ENCODE measurements at places on chromosomes 16 and 17.

GRCh38 chr17:9729735-9730420 lies 61.5 kb downstream of the DHRS7C start:
- no peak for DNase-seq

DNA sequence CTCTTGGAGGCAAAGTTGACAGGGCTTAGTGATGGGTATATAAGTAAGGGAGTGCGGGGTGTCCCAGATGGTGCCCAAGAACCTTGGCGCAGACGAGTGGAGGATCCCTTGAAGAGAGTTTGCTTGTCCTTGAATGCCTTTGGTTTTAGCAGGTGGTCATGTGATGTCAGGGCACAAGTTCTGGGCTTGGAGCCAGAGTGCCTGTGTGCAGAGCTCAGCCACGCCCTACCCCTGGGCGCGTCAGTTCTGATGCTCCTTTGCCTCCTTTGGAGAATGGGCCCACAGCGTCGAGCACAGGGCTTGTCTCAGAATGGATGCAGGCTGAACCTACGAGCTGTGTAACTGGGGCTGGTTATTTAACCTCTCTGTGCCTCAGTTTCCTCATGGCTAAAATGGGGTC lies 412.2 kb upstream of the EEF2KMT start:
- DNase-seq, result no peak

DNA sequence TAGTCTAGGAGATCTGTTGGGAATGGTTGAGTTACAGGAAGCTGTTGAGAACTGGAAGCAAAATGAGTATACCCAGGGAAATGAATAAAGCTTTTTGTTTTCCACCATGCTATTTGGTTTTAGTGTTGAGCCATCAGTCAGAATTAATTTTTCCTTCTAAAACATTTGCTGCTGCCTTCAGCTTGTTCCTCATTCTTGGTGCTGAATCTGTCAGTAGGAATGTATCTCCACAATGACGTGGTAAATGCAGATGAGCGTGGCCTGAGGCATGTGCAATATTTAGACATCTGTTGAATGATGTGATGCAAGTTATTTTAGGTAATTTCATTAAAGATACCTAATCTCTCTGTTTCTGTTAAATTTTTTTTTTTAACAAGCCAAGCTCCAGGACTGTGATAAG lies 10.9 kb downstream of the HAPSTR1 start:
- no peak for DNase-seq

- DNase-seq, result no peak
These were observed 1.3 kb downstream of the KRT24 start for GRCh38 chr17:40702271-40702670.

DNA sequence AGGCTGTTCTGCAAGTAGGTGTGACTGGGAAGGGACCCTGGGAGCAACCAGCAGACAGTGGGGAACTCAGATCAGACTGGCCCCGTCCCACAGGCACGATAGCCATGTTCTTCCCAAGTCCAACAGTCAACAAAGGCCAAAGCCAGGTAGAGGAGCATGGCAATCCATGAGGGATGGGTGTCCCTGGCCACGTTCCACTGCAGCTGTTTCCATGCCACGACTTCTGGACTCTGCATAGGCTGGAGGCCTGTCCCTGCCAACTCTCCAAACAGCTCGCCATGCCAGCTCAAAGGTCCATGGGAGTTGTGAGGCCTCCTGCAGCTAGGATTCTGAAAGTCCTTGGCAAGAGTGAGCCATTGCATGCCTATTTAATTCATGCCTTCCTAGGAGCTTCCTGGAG lies 459.8 kb downstream of the CDH8 start:
- no peak for DNase-seq

DNA sequence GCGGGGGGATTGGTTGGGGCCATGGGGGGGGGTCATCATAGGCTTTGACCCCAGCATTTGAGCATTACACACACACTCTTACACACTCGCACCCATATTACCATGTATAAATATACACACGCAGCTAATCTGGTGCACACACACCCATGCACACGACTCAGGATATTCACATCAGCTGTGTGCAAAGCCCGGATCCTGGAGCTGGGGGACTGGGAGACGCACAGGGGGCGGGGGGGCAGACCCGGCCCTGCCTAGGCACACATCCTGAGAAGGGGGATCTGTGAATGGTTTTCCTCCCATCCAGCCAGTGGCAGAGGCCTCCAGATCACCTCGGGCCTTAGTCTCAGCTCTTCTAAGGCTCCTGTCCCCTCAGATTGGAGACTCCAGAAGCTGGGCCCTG lies 5.6 kb downstream of the ASGR2 start:
- DNase-seq, result no peak

DNA sequence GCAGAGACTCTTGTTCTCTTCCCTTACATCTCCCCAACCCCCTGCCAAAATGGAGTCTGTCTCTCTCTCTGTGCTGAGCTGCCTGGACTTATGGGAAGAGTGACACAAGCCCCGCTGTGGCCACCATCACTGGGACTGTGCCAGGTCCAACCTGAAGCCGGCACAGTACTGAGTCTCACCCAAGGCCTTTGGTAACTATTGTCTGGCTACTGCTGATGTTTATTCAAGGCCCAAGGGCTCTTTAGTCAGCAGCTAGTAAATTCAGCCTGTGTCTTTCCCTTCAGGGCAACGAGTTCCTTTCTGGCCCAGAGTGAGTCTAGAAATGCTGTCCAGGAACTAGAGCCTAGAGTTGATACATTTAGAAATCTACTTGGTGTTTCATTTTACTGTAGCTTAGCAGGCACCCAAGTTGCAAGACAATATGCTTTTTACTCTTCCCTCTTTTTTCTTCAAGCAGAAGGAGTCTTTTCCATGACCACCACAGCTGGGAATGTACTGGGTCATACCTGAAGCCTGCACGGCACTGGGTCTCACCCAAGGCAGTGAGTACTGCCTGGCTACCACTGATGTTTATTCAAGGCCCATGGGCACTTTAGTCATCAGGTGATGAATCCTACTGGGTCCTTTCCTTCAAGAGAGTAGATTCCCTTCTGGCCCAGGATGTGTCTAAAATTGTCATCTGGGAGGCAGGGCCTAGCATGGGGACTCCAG lies 17.7 kb downstream of the EFCAB5 start:
- DNase-seq, result no peak

- DNase-seq, result no peak
These were observed 29.2 kb upstream of the CBFA2T3 start for GRCh38 chr16:89006036-89006752.

DNA sequence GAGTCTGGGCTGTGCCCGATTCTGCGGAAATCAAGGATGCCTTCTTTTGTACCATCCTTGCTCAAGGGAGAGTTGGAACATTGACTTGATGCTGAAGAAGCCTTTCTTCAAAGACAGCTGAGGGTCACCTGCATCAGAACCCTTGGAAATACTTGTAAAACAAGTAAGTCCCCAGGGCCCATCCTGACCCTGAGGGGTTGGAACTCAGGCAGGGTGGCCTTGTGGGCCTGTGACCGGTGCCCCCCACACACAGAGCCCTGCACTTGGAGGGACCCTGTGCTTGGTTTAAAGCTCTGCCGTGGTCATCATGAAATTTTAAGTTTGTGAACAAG lies 56.9 kb downstream of the WIPI1 start:
- no peak for DNase-seq

- no peak for DNase-seq
These were observed 3.1 kb upstream of the ADORA2B start for GRCh38 chr17:15941781-15942180.

- no peak for DNase-seq
These were observed 93.5 kb upstream of the HSBP1 start for GRCh38 chr16:83714286-83714685.

- DNase-seq, result no peak
These were observed 318.8 kb downstream of the CDH13 start for GRCh38 chr16:82945420-82946101.

DNA sequence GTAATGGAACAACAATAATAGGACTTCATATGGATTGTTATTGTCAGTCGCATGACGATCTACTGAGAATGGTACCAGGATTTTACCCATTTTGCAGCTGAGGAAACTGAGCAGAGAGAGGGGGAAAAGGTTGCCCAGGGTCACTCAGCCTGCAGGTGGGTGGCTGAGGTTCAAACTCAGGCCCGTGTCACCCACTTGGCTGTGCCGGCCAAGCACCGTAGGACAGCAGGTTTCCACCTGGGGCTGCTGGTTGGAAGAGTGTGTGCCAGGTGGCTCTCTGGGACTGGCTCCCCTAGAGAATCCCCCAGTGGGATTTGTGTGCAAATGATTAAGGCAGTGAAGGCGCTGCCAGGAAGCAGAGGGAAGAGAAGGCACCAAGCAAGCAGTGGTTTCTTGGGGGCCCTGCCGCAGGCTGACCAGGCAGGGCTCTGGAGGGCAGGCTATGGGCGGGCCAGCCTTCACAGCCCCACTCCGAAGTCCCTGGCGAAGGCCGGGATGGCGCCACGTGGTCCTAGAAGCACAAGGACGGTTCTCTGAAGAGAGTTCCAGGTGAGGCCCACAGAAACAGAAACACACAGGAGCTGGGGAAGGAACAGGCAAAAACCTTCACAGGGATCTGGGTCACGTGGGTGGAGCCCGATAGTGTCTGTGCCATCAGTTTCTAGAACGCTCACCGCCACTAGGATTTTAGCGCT lies 163.5 kb downstream of the IRF8 start:
- DNase-seq, result no peak

DNA sequence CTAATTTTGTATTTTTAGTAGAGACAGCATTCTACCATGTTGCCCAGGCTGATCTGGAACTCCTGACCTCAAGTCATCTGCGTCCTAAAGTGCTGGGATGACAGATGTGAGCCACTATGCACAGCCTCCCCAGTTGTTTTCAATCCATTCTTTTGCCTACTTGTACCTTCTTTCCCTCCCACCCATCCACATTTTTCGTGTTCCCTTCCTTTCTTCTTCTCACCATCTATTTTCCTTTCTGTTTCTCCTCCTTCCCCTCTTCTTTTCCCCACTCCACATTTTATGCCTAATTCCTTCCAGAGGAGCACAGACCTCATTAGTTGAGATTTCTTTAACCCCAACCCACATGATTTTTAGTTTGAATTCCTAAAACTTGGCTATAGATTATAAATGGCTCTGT lies 94.3 kb downstream of the ATF7IP2 start:
- no peak for DNase-seq

DNA sequence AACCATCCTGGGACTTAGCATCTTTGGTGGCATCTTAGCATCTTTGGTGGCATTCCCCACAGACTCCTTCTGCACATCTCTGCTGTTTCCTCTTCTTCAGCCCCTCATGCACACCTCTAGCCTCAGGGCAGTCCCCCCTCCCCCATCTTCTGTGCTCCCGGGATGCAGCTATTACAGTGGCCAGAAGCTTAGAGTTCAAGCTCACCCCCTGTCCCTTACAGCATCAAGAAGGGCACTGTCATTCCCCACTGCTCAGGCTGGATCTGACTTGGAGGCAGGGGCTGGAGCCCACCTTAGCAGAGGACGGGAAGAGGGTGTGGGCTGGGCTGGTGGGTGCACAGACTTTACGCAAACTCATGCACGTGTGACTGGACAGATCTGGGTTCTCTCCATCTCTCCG lies 650 bp downstream of the EPN3 start:
- DNase-seq, result no peak

DNA sequence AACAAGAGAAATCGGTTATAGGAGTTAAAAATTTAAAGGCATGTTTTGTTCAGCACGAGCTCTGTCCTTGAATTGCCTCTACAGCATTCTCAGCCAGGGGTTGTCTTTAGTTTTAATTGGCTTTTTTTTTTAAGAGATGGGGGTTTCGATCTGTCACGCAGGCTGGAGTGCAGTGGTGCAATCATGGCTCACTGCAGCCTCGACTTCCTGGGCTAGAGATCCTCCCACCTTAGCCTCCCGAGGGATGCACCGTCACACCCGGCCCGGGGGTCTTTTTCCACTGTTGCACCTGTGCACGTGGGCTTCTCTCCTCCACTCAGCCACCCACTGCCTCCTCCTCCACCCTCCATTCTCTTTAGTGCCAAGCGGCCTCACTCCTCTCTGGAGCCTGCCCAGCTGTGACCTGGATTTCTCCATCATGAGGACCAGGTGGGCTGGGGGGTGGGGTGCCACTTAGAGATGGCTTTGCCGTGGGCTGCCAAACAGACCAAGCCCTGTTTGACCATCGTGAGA lies 106.8 kb upstream of the SEC14L1 start:
- DNase-seq, result no peak

DNA sequence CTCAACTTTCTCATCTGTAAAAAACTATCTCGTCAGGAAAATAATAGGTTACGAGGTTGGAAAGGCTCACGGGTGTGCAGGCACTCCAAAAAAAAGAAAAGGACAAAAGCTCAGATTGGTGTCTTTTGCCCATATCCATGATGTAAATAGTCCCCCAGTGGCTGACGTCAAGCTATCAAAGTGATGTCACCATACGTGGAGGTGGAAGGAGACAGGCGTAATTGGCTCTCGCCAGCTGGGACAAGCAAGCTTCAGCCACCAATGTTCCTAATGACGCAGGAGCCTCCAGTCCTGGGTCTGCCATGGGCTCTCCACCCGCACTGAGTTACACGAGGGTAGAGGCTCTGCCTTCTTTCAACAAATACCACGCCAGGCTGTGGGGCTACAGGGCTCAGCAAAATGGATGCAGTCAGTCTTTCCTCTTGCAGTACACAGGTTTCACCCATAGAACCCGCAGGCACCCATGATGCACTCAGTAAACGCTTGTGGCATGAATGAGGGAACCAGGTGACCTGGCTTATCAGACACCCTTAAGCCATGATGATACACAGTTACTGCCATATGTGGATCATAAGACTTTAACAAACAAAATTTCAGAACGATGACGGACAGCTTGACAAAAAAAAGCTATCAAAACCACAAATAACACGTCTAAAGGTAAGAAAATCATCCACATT lies 50.5 kb downstream of the COTL1 start:
- no peak for DNase-seq

DNA sequence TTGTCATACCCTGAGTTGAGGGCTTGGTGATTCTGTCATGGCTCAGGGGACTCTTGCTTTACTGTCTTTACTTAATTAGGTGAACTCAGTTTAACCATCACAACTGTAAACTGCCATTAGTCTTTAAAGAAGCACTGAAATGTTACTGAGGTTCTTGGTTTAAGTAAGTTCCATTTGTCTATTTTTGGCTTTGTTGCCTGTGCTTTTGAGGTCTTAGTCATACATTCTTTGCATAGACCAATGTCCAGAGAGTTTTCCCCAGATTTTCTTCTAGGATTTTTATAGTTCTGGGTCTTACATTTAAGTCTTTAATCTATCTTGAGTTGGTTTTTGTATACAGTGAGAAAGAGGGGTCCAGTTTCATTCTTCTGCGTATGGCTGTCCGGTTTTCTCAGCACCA lies 137.5 kb downstream of the SOCS1 start:
- no peak for DNase-seq

- DNase-seq, result no peak
These were observed 1.0 kb downstream of the KIFC3 start for GRCh38 chr16:57801098-57801808.

All from activated CD4-positive, CD25-positive, alpha-beta regulatory T cell (primary cell).